Activated T-cell treated with anti-CD3 and anti-CD28 coated beads, Interleukin-2, amount 50 U/mL, for 72 hours (primary cell): ENCODE measurements at places on chromosomes 2 and 18. TPM values are rescaled to one million over a fixed set of nuclear protein-coding genes. Genes with fewer than 3 reads are reported as not detected.

DNA sequence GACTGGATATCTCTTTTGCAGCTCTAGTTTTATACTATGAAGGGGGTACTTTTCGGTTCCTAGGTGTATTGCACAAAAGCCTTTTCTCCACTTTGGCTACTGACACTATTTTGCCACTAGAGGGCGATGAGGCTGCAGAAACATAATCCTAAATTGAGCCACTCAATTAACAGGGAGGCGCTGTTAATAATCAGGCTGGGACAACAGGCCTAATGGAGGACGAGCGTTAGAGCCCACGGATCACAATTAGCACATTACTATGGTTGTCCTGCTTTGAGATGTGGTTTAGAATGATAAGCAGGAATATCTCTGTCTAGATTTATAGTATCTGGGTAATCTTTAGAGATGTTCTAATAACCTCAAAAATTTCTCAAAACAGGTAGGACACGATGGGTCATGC lies 62.2 kb upstream of the PMAIP1 start:
- H3K4me3 ChIP-seq: no peak overlapping the region
- H3K36me3 ChIP-seq: no peaks in the 10 kb centered on the region
- H3K27ac ChIP-seq: no peak overlapping the region
- DNase-seq: peak; percentile 51
- H3K4me1 ChIP-seq: peaks cover 16% of the 10 kb centered on the region
- H3K27me3 ChIP-seq: peaks cover 42% of the 10 kb centered on the region

DNA sequence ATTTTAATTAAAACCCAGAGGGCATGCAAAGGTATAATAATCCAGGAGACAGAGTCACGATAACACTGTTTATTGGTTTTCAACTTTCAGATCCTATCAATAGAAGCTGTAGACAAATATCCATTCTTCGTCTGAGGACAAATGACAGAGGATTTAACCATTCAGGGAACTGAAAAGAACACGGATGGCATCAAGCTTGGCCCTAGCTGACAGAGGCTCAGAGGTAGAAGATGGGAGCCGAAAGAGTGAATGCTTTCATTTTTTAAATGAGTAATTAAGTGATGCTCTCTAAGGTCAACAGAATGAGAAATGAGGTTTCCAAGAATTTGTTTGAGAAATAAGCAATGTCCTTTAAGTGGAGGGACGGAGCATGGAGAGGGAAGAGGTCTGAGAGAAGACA lies 62.1 kb downstream of the BCL2 start:
- no peaks in the 10 kb centered on the region for H3K27me3 ChIP-seq
- no peak for DNase-seq
- H3K4me1 ChIP-seq: peaks cover 92% of the 10 kb centered on the region

- peaks cover 2% of the 10 kb centered on the region for H3K36me3 ChIP-seq
- H3K27ac ChIP-seq: no peak overlapping the region
- H3K4me1 ChIP-seq: peaks cover 65% of the 10 kb centered on the region
- H3K27me3 ChIP-seq: no peaks in the 10 kb centered on the region
These were observed 525 bp upstream of the MAL start for GRCh38 chr2:95024960-95025405.

DNA sequence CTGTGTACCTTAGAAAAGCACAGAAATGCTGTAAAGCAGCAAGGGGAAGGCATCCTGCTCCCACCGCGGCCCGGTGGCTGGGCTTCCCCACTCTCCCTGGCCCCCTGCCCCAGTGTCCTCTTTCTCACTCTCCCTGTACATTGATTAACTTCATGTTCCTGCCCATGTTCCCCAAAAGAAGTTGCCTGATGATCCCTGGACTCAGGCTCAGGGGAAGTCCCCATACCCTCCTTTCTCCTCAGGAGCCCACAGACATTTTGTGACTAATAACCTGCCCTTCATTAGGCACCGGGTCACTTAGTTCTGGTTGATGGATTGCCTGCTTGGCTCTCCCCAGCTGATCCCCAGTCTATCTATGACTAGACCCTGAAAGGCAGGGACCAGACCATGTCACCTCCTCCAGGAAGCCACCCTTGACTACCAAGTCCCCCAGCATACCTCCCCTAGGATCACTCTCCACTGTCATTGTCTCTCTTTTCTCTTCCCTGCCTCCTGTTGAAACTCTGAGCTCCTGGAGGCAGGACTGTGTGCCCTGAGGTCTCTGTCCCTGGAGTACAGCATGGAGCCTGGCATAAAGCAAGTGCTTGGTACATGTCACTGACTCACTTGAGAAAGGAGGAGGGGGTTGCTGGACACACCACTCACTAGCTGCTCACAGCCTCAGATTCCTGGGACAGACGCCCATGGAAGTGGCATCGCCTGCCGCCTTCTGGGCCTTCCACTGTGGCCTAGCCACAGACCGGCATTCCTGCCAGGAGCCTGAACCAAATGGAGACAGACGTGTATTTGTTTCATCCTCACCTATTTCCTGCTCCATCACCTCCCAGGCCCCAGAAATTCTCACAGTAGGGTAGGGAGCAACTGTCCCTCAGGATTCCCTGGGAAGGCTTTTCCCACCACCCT lies 13.5 kb downstream of the MALL start:
- peaks cover 31% of the 10 kb centered on the region for H3K27me3 ChIP-seq
- no peaks in the 10 kb centered on the region for H3K36me3 ChIP-seq
- no peak overlapping the region for H3K27ac ChIP-seq
- no peak overlapping the region for H3K4me3 ChIP-seq
- DNase-seq: no peak
- H3K4me1 ChIP-seq: peaks cover 21% of the 10 kb centered on the region

METAP1D gene
- total RNA-seq: 4.4 TPM

DNA sequence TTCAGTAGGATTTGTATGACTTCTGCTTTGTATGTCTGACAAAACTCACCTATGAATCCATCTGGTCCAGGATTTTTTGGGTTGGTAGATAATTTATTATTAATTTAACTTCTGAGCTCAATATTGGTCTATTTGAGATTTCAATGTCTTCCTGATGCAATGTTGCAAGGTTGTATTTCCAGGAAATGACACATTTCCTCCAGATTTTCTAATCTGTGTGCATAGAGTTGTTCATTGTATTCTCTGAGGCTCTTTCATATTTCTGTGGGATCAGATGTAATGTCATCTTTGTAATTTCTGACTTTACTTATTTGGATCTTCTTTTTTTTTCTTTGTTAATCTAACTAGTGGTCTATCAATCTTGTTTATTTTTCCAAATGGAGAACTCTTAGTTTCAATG lies 584.7 kb upstream of the SETBP1 start:
- DNase-seq: no peak
- H3K36me3 ChIP-seq: no peaks in the 10 kb centered on the region
- no peaks in the 10 kb centered on the region for H3K4me1 ChIP-seq
- H3K27me3 ChIP-seq: no peaks in the 10 kb centered on the region
- H3K27ac ChIP-seq: no peak overlapping the region
- no peak overlapping the region for H3K4me3 ChIP-seq

DNA sequence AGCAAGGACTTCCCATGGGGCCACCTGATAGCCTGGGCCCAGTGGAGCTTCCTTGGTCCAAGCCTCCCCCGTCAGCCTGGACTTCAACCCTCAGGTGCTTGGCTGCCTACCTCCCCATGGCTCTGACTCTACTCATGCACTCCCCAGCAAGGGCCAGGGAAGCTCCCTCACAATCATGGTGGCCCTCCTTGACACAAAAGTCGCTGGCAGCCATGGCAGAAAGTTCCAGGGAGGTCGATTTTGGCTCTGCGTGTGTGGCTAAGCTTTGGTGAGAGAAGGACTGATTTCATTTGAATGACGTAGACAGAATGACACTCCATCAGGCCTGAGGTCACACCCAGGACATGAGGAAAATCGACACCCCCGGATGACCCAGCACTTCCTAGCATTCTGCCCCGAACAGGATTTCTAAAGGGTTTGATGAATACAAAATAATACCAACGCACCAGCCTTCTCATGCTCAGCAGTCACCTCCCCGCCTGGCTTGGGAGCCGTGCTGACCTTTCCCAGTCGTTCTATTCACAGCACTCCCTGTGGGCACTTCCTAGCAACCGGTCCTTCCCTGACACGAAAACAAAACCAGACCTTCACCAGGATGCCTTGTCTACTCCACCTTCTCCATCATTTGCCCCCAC lies 52.7 kb downstream of the LBH start:
- H3K4me3 ChIP-seq: no peak overlapping the region
- H3K27ac ChIP-seq: no peak overlapping the region
- H3K36me3 ChIP-seq: no peaks in the 10 kb centered on the region
- H3K4me1 ChIP-seq: peaks cover 23% of the 10 kb centered on the region
- no peaks in the 10 kb centered on the region for H3K27me3 ChIP-seq

DNA sequence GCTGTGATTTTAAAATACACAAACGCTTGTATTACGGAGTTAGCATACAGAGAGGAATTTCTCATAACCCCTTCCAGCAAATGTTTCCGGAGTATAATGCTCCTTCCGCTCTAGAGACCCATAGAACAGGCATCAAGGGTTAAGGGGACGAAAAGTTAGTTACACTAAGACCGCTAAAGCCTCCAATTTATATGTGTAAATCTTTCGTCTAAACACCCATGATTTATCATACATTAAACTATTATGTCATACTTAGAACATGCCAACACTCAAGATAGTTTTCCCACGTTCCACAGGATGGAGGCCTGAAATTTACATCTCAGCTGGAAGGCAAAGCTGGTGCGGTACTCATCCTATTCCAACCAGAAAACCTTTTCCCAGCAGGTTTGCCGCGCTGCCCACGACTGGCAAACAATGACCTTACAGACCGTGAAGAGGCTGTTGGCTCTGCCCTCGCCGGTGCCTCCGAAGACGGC lies 650 bp downstream of the ORMDL1 start:
- peak overlapping the region; percentile 96 for H3K27ac ChIP-seq
- DNase-seq: no peak
- H3K4me3 ChIP-seq: peak overlapping the region; percentile 92
- H3K27me3 ChIP-seq: no peaks in the 10 kb centered on the region

GRCh38 chr2:119771331-119771730 lies 11.6 kb downstream of the PTPN4 start:
- no peak overlapping the region for H3K4me3 ChIP-seq
- DNase-seq: no peak

GRCh38 chr2:42770288-42771131 lies 6.6 kb upstream of the OXER1 start:
- H3K36me3 ChIP-seq: no peaks in the 10 kb centered on the region
- no peaks in the 10 kb centered on the region for H3K27me3 ChIP-seq
- peak; percentile 9 for DNase-seq
- H3K4me1 ChIP-seq: peaks cover 12% of the 10 kb centered on the region
- no peak overlapping the region for H3K4me3 ChIP-seq
- no peak overlapping the region for H3K27ac ChIP-seq

DNA sequence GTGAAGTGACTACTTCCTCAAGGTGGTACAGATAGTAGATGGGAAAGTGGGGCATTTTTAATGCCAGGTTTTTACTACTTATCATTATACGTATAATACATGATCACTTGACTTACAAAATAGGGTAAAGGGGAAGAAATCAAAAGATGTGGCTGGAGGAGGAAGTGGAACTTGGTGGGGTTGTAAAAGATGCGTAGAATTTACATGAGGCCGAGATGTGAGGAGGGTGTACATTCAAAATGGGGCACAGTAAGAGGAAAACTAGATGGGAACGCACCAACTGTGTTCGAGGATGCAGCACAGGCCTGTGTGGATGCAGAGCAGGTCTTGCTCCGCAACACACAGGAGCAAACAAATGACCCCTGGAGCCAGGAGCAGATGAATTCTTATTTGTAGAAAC lies 403.3 kb downstream of the TXNL1 start:
- H3K4me1 ChIP-seq: no peaks in the 10 kb centered on the region
- no peak overlapping the region for H3K4me3 ChIP-seq
- peaks cover 4% of the 10 kb centered on the region for H3K36me3 ChIP-seq
- no peak overlapping the region for H3K27ac ChIP-seq
- peaks cover 12% of the 10 kb centered on the region for H3K27me3 ChIP-seq

GRCh38 chr2:109467701-109468100 lies 146.1 kb downstream of the SEPTIN10 start:
- H3K27me3 ChIP-seq: no peaks in the 10 kb centered on the region
- no peak overlapping the region for H3K27ac ChIP-seq
- H3K4me3 ChIP-seq: no peak overlapping the region
- DNase-seq: no peak
- no peaks in the 10 kb centered on the region for H3K4me1 ChIP-seq

DNA sequence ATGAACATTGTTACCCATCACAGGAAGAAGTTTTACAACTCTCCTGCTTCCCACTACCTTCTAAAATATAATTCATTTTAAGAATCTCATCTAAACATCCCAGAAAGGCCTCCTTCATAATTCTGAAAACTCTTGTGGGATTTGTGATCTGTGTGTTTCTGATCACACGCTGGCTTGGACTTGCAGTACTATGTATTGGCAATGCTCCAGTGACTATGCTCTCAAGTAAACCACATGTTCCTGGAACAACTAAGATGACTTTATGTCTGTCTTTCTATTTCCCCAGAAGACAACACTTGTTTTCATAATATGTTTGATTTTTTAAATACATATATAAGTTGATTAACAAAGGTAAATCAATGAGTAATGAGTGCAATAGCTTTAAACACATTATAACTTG lies 376.6 kb upstream of the NETO1 start:
- H3K4me1 ChIP-seq: no peaks in the 10 kb centered on the region
- H3K36me3 ChIP-seq: no peaks in the 10 kb centered on the region
- H3K27ac ChIP-seq: no peak overlapping the region
- no peaks in the 10 kb centered on the region for H3K27me3 ChIP-seq
- no peak for DNase-seq

DNA sequence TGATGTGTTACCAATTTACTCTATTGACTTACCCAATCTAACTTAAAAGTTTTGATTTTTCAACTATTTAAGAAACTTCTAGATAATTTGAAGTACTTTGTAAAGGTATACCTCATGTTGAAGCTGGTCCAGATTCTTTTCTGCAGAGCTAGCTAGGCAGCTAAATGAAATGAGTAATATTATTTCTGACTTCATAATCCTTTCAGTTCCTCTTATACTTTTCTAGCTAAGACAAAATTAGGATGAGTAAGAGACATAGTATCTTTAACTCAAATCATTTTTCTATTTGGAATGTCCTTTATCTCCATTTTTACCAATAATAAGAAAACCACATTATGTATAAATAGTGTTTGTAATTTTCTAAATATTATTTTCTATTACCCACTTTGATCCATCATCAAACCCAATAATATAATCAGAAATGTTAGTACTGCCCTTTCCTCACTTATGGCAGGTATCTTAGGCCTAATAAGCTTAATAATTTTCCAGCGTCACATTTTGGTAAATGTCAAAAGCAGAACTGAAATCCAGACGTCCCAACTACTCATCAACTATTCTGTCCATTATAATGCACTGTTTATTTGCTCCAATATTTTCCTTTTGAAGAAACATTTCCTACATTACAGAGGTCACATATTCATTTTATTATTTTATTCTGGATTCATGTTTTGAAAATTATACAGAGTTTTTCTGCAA lies 456.6 kb downstream of the THSD7B start:
- no peak overlapping the region for H3K4me3 ChIP-seq
- no peak overlapping the region for H3K27ac ChIP-seq
- DNase-seq: no peak
- no peaks in the 10 kb centered on the region for H3K36me3 ChIP-seq
- H3K27me3 ChIP-seq: no peaks in the 10 kb centered on the region
- no peaks in the 10 kb centered on the region for H3K4me1 ChIP-seq

- H3K4me3 ChIP-seq: no peak overlapping the region
- no peak for DNase-seq
- H3K27me3 ChIP-seq: peaks cover 7% of the 10 kb centered on the region
- no peaks in the 10 kb centered on the region for H3K36me3 ChIP-seq
- no peak overlapping the region for H3K27ac ChIP-seq
These were observed 78.4 kb upstream of the MEX3C start for GRCh38 chr18:51275712-51276476.

SPC25 gene
- total RNA-seq: 23.7 TPM
